Stimulated activated CD8-positive, alpha-beta memory T cell treated with anti-CD3 and anti-CD28 coated beads, Interleukin-2, amount 100 ng/mL, for 48 hours (primary cell): ENCODE measurements at places on chromosomes 2 and 18.

- no peak for DNase-seq
Measured at GRCh38 chr2:15751477-15751876, 159.8 kb downstream of the DDX1 start.

DNA sequence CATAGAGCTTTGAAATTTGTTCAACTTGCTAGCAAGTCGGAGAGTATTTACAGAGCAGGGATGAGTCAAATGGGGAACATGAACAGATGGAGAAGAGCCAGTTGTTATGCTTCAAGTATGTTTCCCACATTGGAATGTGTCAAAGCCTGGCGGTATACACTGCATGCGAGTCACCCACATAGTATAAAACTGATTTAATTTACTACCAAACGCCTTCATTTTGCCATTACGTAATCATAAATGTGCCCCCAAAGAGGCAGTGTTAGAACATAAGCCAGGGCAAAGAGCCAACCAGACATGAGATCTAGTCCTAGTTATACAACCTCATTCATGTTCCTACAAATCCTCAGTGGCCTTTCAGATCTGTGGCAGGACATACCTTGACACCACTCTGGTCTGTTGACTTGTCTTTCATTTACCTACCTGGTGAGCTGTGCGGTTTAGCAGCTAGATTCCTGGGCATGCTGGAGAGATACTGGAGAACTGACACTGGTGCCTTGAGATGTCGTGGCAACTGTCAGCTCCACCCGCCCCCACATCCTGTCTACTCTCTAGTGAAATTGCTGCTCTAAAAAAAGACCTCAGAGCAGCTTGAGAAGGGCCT lies 21.7 kb upstream of the NRP2 start:
- DNase-seq, result peak; percentile 17

- no peak for DNase-seq
Measured at GRCh38 chr2:183227176-183227575, 102.9 kb downstream of the NUP35 start.

- DNase-seq, result no peak
Measured at GRCh38 chr18:79872527-79873444, 75.0 kb downstream of the KCNG2 start.

DNA sequence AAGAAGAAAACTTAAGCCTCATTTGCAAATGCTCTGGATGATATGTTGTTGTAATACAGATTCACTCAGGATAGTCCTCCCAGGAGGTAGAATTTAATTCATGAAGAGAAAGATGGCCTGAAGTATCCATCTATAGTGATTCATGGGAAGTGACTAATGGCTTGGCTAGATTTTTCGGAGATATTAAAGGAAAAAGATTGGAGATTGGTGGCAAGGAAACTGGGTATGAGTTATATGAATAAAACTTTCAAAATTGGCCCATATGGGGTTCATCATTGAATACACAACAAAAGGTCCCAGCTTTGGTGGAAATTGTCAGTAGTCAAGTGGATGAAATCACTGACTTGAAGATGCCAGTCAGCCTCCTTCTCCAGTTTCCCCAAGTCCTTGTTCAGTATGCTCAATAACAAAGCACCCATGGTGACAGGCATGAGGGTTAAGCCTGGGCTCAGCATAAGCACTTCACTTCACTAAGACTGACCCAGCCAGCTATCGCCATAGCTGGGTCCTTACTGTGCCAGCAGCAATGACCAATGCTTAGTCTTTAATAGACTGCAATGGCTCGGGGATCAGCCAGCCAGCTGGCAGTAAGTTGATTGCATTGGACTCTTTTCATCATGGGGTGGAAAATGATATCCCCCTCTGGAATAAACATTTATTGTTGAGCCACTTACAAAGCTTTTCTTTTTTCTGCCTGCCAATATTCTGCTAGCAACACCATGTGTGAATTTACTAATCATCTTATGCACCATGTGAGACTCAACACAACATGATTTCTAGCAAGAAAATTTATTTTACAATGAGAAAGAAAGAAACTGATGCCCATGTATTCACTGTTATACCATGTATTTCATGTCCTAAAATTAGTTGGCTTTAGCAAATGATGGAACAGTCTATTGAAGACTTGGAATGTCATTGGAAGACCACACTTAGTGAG lies 176.6 kb upstream of the TACR1 start:
- no peak for DNase-seq

GRCh38 chr2:175441181-175441761 lies 259.8 kb upstream of the ATP5MC3 start:
- no peak for DNase-seq

GRCh38 chr2:179447839-179448447 lies 183.3 kb upstream of the SESTD1 start:
- DNase-seq, result no peak

- DNase-seq, result no peak
Measured at GRCh38 chr2:188303363-188304031, 11.8 kb downstream of the GULP1 start.

DNA sequence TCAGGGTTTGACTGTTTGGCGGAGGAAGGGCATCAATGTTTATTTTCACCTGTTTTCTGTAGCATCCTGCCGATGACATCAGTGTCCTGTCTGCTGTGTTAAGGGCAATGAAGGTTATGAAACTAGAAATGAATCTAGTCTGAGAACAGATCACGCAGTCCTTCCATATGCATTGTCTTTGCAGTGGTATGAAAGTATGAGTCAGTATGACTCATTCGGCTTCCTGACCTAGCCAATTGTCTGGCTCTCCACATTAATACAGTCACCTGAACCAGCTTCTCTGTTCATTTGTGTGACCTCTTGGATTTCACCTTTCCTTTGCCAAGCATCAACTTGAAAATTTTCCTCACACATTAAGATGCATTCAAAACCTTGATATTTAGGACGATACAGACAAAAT lies 353.8 kb downstream of the RND3 start:
- no peak for DNase-seq

DNA sequence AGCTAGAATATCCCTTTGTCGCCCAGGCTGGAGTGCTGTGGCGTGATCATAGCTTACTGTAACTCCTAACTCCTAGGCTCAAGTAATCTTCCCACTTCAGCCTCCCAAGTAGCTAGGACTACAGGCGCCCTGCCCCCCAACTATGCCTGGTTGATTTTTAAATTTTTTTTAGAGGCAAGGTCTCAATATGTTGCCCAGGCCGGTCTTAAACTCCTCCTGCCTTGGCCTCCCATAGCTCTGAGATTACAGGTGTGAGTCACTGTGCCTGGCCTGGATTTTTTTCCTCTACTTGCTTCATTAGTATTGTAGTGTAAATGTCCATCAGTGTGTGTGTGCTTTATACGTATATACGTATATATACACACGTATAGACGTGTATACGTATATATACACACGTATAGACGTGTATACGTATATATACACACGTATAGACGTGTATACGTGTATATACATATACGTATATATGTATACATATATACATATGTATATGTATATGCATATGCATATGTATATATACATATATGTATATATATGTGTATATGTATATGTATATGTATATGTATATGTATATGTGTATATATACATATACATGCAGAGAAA lies 124.4 kb downstream of the DIS3L2 start:
- DNase-seq, result no peak

DNA sequence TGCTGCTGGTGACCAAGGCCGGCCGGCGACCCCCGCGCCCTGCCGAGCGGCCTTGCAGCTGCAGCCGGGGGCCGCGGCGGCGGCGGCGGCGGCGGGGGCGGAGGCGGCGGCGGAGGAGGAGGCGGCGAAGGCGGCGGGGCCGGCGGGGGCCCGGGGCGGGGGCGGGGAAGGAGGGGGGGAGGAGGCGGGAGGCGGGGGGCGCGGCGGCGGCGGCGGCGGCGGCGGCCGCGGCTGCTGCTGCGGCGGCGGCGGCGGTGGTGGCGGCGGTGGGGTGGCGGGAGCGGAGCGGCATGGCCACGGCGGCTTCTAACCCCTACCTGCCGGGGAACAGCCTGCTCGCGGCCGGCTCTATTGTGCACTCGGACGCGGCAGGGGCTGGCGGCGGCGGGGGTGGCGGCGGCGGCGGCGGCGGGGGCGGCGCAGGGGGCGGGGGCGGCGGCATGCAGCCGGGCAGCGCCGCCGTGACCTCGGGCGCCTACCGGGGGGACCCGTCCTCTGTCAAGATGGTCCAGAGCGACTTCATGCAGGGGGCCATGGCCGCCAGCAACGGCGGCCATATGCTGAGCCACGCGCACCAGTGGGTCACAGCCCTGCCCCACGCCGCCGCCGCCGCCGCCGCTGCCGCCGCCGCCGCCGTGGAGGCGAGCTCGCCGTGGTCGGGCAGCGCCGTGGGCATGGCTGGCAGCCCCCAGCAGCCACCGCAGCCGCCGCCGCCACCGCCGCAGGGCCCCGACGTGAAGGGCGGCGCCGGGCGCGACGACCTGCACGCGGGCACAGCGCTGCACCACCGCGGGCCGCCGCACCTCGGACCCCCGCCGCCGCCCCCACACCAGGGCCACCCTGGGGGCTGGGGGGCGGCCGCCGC lies 1.5 kb downstream of the POU3F3 start:
- no peak for DNase-seq

DNA sequence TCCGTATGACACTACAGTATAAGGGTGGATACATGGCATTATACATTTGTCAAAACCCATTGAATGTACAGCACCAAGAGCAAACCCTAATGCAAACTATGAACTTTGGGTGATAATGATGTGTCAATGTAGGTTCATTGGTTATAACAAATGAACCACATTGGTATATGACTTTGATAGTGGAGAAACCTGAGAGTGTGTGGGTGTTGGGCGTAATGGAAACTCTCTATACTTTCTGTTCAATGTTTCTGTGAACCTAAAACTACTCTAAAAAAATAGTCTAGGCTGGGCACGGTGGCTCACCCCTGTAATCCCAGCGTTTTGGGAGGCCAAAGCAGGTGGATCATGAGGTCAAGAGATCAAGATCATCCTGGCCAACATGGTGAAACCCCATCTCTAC lies 6.5 kb upstream of the ACTG2 start:
- DNase-seq, result peak; percentile 33

DNA sequence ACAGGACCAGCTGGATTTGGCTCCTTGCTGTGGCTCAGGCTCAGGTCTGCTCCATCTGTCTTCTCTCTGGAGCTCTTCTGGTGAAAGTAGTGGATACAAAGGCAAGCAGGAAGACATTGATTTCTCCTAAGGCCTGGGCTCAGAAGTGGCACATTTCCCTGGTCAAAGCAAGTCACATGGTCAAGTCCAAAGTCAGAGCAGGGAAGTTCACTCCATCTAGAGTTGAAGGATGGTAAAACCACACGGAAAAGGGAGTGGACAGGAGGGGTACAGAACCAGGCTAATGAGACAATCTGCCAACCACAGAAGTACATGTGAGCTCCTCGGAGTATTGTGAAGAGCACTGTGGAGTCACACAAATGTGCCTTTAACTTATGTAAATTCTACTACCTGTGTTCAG lies 66.1 kb downstream of the MARCO start:
- DNase-seq, result no peak

GRCh38 chr18:37445368-37445767 lies 120.2 kb downstream of the CELF4 start:
- no peak for DNase-seq

- DNase-seq, result no peak
Measured at GRCh38 chr2:212289301-212289700, 249.3 kb downstream of the ERBB4 start.

GRCh38 chr2:232228971-232229894 lies 149.3 kb upstream of the ALPP start:
- no peak for DNase-seq

DNA sequence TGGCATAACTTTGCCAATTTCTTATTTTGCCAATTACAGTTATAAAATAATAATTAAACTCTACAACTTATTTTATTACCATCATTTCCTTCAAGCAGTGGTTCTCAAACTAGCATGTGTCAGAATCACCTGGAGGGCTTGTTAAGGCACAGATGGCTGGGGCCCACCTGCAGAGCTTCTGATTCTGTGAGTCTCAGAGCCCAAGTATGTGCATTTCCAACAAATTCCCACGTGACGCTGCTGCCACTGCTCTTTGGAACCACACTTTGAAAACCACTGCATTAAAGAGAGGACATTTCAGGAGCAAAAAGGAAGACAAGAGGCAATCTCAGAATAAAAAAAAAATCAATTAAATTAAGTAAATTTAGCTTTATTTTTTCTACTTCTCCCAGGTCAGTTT lies 94.0 kb upstream of the HNRNPA3 start:
- DNase-seq, result no peak

DNA sequence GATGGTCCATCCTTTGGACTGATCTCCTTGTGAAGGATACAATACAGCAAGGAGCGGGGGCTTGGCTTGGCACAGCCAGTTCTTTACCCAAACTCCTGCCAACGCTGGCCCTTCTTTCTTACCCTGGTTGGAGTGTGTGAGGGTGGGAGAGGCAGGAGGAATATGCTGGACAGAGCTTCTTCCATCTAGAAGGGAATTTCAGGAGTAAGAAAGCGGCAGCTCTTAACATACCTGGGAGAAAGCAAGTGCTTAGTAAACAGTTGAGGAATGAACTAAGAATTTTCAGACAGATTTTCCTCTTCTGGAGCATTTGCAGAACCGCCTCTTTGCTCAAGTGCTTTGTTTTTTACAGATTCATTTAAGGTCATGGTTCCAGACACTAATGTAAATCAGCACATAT lies 72.8 kb downstream of the NEDD4L start:
- no peak for DNase-seq
